ENCODE measurements at places on chromosomes 5 and 9.

DNA sequence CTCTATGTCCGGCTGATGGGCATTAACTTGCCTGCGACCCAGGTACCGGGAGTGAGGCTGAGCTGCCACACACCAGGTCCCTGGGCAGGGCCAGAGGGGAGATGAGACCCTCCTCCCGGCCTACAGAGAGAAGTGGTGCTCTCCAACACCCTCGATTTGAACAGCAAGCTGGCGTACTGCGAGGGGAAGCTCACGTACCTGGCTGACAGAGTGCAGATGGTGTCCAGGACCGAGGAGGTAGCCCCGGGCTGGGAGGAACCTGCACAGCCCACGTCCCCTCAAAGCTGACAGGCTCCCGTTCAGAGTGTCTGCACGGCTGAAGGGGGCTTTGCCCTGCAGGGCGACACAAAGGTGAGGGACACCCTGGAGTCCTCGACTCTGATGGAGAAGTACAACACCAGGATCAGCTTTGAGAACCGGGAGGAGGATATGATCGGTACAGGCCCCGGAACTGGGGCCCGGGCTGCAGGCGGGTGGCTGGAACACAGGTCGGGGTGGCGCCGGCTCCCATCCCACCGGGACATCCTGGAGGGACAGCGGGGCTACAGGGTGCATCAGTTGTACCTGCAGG lies 1.0 kb upstream of the RABL6 start:
- DNase-seq: no peak

GRCh38 chr9:23571414-23572104 lies 254.5 kb downstream of the ELAVL2 start:
- DNase-seq: no peak

- DNase-seq: no peak
Observed at GRCh38 chr5:65366655-65367054, 115.1 kb downstream of the ADAMTS6 start.

DNA sequence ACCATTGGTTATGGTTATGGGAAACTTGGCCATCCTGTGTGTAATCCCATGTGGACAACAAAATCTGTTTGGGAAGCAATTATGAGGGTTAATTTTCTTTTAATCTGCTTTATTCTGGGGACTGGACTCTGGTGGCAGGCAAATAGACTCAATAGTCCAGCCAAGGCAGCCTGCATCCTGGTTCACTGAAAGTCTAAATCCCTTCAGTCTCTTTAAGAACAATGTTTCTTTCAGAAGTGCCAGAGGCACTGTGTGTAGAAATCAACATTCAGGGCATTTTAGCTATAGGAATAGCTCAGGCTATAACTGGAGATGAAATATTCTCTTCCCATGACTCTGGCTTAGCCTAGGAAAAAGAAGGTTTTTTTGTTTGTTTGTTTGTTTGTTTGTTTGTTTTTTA lies 118.0 kb downstream of the SPATA31D1 start:
- DNase-seq: no peak

DNA sequence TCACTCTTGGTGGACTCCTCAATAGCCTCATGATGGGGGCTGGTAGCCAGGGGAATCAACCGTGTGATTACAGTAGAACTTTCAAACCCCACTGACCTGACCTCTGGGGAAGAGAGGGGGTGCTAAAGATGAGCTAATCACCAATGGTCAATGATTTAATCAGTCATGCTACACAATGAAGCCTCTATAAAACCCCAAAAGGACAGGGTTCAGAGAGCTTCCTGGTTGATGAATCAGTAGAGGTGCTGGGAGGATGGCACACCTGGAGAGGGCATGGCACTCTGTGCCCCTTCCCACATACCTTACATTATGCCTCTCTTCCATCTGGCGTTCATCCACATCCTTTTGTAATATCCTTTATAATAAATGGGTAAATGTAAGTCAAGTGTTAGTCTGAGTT lies 8.9 kb upstream of the SH3TC2 start:
- no peak for DNase-seq

DNA sequence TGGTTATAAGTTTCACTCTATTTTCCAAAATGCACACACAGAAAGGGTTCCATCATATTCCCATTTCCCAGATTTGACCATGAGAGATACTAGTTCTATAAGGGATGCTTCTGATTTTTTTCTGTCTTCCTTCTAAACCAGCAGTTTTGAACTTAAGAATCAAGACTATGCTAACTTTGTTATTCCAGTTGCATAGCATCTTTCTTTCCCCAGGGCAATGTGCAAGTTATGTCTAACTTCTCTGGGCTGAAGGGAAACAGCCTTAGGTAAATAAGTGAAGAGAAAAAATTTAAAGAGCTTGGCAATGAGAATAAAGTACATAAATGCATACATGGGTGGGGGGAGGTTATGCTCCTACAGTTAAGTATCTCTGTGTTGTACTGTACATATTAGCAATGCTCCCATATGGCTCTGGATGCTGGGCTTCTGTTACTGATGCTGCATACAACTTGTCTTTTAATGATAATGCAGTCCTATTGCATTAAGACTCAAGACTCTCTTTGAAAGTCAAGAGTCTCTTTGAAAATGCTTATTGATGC lies 125.8 kb upstream of the SLC12A2 start:
- DNase-seq: no peak

- no peak for DNase-seq
Observed at GRCh38 chr5:66346869-66347268, 202.8 kb downstream of the SREK1 start.

GRCh38 chr5:40689438-40689837 lies 9.7 kb downstream of the PTGER4 start:
- DNase-seq: no peak

DNA sequence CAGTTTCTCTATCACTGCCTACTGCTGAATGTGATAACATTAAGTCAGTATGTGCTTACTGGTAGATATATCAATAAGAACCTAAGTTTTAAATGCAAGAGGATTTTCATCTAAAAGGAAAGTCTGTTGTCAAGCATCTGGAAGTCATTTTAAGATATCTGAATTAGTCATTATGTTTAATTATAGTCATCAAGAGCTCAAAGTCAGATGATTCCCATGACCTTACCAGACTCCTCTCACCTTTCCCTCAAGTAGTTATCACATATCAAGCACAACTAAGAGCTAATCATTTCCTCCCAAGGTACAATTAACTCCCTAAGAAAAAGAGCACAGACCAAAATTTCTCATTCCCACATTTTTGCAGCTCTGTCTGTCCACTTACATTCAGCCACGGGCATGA lies 45.5 kb downstream of the PUM3 start:
- no peak for DNase-seq

DNA sequence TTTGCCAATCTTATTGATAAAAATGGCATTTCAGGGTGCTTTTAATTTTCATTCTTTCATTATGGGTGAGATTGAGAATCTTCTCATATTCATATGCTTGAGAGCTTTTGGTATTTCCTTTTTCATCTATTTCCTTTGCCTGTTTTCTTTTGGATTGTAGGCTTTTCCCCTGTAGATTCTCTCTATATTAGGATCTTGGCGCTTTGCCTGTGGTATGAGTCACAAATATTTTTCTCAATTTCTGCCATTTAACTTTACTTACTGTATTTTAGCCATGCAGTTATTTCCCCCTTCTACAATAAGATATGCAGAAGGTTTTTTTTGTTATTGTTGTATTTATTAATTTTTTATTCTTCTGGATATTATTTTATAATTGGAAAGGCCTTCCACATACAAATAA lies 21.5 kb upstream of the KLF9 start:
- DNase-seq: no peak

GRCh38 chr9:123689701-123690428 lies 240.1 kb downstream of the DENND1A start:
- DNase-seq: no peak

- DNase-seq: no peak
Observed at GRCh38 chr5:145936401-145937131, at the start of gene SH3RF2. Gene SH3RF2 (plus strand): TSS chr5:145936578. CDS start chr5:145937929, 1,351 bp downstream.
